Stimulated activated CD8-positive, alpha-beta memory T cell treated with anti-CD3 and anti-CD28 coated beads, Interleukin-4, amount 100 ng/mL, for 24 hours (primary cell): ENCODE measurements at places on chromosomes 7 and 10.
A peak's percentile ranks its signal among the peaks of the same experiment; 100 is the strongest.

GRCh38 chr7:71140264-71140663 is 8.3 kb downstream of the GALNT17 start:
- DNase-seq = no peak

DNA sequence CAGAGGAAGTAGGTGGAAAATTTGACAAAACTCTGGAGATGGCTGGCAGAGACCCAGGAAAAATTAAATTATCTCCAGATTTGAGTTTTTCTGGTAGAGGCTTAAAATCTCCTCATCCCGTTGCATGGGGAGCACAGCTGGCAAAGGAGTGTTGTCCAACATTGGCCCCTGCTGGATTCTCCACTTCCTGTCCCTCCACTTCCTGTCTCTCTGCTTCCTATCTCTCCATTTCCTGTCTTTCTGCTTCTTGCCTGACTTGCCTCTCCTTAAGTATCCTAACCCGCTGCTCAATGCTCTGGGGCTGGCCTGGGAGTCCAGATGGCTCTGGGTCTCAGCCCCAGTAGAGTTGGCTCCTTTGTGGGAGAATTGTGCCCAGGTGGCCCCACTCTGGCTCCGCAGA is 65.8 kb upstream of the EMX2 start:
- no peak for DNase-seq

- DNase-seq = no peak
Measured at GRCh38 chr7:15906436-15906835, 220.0 kb upstream of the MEOX2 start.

DNA sequence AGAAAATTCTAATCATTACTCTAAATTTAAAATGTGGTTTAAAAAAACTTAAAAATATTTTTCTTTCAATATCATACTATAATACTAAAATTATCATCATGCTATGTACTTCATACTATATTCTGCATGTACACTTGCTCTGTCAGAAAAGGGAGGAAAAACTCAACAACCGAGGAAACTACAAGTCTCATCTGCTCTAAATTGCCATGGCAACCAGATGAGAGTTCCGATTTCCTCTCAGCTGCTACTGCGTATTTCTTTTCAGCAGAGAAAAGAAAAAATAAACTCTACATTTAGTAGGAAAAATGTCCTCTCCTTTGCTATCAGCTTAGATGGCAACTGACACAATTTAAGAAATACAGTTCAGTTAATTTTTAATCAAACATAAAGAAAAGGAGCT is 178.9 kb downstream of the SRPK2 start:
- DNase-seq = no peak

DNA sequence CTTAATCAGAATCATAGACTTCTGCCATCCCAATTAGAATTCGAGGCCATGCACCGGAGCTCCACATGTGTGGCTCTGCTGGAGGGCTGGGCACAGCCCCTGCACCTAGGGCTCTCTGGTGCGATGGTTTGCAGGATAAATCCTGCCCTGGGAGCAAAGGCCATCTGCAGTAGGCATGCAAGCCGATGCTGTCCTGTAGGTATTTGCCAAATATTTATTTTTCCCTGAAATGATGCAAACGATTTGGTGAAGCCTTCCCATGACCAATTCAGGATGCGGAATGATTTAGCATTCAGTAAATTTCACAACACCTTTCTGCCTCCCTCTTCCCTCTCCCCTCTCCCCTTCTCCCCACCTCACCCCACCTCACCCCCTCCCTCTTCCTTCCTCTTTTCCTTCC is 170.6 kb downstream of the EBF3 start:
- DNase-seq = no peak

GRCh38 chr10:110853921-110854605 is 17.7 kb upstream of the PDCD4 start:
- no peak for DNase-seq

GRCh38 chr7:55561690-55562089 is 10.6 kb downstream of the VOPP1 start:
- DNase-seq = no peak

GRCh38 chr10:90888387-90888786 is 16.6 kb downstream of the RPP30 start:
- no peak for DNase-seq

GRCh38 chr10:120286280-120286679 is 170.7 kb upstream of the PLPP4 start:
- no peak for DNase-seq

DNA sequence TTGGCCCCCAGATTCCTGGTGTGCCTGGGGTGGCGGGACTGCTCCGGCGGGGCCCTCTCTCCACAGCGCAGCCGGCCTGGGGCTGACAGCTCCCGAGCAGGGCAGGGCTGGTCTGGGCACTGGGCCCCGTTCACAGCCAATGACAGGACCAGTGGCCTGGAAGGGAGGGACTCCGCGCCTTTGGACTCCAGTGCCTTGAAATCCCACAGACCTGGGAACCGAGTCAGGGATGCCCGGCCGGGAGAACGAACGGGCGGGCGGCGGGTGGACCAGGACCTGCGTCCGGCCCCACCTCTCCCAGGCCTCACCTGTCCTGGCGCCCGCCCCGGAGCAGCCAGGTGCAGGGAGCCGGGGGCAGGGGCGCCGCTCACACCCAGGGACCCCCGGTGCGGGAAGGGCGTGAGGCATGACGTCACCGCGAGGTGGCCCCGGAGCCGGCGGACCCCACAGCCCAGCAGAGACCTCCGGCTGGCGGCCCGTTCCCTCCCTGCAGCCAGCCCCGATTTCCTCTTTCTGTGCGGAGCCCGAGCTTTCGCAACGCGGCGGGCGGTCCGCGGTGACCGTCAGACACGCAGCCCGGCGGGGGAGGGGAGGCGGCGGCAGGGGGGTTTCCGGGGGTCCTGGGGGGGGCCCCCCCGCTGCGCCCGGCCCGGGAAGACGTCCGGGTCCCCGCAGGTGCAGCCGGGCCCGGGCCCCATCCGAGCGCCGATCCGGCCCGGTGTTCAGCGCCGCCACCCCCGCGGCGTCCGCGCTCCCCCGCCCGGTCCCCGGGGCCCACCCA is 743 bp downstream of the ADAP1 start:
- DNase-seq = no peak

GRCh38 chr7:91843831-91844230 is 36.7 kb downstream of the MTERF1 start:
- DNase-seq = no peak

- DNase-seq = no peak
Measured at GRCh38 chr10:118986815-118987790, 42.4 kb upstream of the NANOS1 start.

GRCh38 chr10:74896788-74897527 is 70.6 kb downstream of the KAT6B start:
- no peak for DNase-seq

GRCh38 chr7:81886211-81886764 is 116.4 kb upstream of the HGF start:
- DNase-seq = no peak

DNA sequence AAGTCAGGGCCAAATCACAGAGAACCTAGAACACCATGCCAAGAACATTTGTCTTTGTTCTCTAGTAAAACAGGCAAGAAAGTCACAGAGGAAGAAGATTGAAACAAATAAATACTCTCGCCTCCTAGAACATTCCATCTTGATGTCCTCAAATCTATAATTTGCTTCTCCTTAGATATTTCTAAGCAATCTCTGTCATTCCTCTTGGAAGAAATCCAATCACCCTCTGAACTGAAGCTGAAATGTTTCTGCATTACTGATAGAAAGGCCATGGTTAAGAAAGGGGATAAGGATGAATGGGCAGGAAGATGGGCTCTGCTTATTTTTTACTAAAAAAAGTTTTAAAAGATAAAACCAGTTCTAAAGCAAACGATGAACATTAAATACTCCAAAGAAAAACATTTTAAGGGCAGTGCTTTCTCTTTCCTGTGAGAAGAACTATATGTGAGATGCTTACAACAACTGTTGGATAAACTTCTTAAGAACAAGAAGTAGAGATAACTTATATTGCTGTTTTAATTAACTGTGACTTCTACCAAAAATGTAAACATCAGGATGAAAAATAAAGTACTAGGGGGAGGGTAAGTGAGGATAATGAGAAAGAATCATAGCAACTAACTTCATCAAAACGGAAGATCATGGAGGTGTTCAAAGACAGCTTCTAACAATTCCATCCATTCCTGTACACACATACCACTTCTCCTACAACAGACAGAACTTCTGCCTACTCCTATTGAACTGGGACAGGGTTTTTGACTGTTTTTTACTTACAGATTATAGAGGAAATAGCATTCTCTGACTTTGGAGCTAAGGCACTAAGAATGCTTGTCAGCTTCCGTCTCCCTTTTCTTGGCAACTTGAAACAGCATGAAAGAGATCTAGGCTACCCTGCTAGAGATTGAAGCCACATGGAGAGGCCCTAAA is 153.0 kb upstream of the LRRTM3 start:
- no peak for DNase-seq

DNA sequence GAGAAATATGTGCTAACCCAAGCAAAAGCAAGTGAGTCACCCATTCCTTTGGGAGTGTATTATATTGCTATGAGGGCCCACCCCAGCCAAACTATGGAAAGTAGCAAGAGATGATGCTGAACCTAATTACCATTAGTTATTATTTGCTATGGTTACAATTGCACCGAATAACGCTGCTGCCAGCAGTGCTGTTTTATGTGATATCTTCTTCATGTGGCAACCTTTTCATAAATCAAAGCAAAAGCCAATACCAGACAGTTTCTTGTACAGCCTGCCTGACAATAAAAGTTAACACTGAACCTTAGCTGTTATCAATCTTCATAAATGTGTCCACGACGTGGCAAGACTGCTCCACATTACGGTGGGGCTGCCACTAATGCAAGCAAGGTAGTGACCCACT is 241.7 kb upstream of the PLXNA4 start:
- no peak for DNase-seq

DNA sequence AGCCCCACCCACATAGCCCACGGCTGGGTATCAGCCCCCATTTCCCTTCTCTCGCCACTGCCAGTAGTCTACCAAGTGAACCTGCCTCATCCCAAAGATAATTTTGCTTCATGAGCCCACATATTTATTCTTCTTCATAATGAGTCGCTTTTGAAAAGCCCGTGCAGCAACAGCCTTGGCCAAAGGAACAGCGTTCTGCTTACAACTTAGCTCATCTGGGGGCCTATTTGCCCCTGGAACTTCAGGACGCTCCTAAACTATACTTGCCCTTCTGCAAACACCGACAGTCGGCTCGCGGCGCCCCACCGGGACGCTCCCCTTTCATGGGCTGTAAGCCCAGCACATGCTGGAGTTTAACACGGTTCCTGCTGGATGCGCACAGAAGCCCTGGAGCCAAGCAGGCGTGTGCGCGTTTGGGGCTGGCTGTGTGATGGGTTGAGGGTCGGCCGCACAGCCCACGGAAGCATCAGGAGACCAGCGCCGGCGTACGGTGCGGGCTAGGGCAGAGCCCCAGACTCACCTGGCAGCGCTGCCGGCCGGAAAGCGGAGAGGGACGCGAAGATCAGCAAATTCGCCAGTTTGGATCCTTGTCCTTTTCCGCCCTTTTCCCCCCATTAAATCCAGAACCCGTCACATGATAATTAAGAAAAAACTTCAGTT is 370 bp downstream of the TMEM60 start:
- no peak for DNase-seq

DNA sequence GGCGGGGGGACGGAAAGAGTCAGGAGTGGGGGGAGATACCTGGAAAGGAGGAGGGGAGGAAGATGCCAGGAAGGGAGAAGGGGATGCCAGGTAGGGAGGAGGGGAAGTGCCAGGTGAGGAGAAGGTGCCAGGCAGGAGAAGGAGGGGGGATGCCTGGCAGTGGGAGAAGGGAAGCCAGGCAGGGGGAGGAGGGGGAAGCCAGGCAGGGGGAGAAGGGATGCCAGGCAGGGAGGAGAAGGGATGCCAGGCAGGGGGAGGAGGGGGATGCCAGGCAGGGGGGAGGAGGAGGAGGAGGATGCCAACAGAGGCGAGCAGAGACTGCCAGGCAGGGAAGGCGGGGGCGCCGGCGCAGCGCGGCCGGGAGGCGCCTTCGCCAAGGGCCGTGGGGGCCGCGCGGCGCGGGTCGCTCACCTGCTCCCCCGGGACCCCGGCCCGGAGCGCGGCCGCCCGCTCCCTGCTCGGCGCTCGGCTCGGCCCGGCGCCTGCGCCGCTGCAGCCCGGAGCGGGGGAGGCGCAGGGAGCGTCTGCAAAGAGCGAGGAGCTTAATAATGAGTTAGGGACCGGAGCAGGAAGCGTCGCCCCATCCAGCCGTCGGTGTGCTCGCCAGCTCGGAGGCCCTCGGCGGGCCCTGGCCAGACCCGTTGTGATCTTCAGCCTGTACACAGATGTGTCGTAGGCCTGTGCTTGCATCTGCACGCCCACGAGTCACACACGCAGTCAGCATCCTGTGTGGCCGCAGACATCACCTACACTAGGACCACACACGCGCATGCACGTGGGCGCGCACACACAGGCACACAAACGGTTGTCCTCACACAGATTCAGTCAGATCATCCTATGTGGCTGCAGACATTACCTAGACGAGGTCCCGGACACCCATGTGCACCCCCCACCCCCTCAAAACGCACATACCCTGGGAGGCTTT is 28.4 kb upstream of the SMARCD3 start:
- DNase-seq = peak; percentile 42

DNA sequence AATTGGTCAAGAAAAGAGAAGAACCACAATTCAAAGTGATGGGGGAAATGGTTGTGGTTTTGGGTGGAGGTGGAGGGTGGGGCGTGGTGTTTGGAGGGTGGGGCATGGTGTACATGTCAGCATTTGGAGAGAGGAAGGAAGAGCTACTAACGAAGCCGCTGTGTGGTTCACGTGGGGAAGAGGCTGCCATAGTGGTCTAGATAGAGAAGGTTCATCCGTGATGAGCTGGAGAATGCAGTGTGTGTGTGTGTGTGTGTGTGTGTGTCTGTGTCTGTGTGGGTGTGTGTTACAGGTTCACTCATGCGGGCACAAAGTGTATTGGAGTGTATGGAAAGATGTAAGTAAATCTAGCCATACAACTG is 6.1 kb upstream of the VCL start:
- DNase-seq = peak; percentile 54

GRCh38 chr10:97673736-97674525 is 13.1 kb downstream of the AVPI1 start:
- no peak for DNase-seq

DNA sequence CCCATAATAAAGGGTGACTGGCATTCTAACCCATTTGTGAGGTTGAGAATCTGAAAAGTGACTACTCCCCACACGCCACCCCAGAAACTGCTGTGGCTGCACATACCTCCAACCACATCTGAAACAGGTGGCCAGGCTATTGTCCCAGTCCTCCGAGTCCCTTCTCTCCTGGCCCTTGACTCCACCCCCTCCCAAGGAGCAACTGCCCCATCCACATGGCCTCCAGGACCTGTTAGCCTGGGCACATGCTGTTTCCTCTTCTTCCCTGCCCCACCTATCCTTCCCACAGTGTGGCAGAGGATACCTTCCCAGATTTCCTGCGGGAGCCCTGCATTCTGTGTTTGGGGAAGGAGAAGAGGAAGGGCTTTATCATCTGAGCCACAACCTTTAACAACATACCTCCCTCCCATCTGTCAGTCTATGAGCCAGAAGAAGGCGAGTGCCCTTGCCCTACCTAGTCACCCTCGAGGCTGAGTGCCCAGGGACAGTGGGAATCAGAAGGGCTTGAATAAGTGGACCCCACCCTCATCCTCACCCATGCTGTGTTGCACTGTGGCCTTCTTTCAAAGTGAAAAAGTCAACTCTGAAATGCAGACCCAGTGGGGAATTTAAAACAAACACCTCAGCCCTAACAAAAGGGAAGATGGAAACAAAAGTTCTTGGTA is 11.9 kb downstream of the STEAP1B start:
- no peak for DNase-seq

GRCh38 chr10:122514045-122514840 is 46.3 kb upstream of the DMBT1 start:
- DNase-seq = no peak

- DNase-seq = no peak
Measured at GRCh38 chr7:21939858-21940372, 5.8 kb downstream of the CDCA7L start.

- peak; percentile 51 for DNase-seq
Measured at GRCh38 chr10:110007161-110007700, 553 bp upstream of the ADD3 start.
